ENCODE measurements at places on chromosomes 5 and 9.

DNA sequence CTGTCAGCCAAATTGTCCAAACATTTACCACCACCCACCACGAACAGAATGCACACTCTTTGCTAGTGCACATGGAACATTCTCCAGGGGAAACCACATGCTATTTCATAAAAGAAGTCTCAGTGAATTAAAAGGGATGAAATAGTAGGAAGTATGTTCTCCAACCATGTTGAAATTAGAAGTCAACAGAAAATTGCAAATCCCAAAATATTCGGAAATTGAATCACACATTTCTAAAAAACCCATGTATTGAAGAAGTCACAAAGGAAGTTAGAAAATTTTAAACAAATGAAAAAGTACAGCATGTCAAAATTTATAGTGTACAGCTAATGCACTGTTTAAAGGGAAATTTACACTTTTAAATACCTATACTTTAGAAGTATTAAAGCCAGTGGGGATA is 50.8 kb downstream of the TGFBR1 start:
- DNase-seq: no peak

- DNase-seq: no peak
Observed at GRCh38 chr5:52989025-52989780, at the start of gene ITGA2. Gene ITGA2, plus strand, starts transcription at chr5:52989352. Its CDS starts 117 bp downstream, at chr5:52989469.

- DNase-seq: no peak
Observed at GRCh38 chr9:93613791-93614190, 37.4 kb downstream of the PHF2 start.

DNA sequence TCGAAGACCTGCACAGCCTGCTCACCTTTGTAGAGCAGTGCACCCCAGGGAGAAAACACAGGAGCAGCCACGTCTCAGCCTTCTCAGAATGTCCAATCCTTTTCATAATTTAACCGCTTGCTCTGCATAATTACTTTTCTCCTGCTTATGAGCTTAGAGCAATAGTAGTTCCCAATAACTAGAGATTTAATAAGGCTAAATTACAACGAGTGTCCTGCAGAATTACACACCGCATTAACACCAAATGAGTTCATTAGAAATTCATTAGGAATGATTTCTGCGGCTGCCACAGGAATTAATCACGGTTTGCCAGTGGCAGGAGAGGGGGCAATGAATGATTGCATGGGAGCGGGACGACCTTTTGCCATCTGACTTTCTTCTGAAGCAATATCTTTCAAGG is 18.7 kb upstream of the FABP6 start:
- no peak for DNase-seq

DNA sequence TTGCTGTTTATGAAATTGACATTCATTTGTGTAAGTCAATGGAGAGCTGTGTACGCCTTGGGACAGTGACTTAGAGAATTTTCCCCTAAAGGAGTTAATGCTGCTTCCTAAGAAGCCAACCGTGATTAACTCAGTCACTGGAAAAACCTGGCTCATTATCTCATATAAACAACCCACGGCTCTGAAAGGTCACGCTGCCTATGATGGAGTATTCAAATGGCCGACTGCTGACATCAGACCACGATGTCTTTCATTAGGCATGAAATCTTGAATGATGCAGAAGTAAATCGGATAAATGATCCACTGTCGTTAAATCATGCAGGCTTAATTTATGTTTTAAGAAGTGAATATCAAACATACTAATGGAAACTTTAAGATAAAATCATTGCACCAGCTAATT is 603.7 kb downstream of the RAB3C start:
- no peak for DNase-seq

Measured in activated T-cell treated with anti-CD3 and anti-CD28 coated beads for 24 hours (primary cell).